ENCODE measurements at places on chromosomes 12 and 14. TPM values are rescaled to one million over a fixed set of nuclear protein-coding genes. Genes with fewer than 3 reads are reported as not detected.

The TAS2R50 gene
- total RNA-seq = not detected

The FAM222A gene
- 0.29 TPM for total RNA-seq

The TAS2R43 gene
- total RNA-seq = 0.21 TPM

The GZMH gene
- 65.6 TPM for total RNA-seq

The GPRC5D gene
- total RNA-seq = not detected

The AMDHD1 gene
- total RNA-seq = 1.5 TPM

The REC8 gene
- total RNA-seq = 24.9 TPM

DNA sequence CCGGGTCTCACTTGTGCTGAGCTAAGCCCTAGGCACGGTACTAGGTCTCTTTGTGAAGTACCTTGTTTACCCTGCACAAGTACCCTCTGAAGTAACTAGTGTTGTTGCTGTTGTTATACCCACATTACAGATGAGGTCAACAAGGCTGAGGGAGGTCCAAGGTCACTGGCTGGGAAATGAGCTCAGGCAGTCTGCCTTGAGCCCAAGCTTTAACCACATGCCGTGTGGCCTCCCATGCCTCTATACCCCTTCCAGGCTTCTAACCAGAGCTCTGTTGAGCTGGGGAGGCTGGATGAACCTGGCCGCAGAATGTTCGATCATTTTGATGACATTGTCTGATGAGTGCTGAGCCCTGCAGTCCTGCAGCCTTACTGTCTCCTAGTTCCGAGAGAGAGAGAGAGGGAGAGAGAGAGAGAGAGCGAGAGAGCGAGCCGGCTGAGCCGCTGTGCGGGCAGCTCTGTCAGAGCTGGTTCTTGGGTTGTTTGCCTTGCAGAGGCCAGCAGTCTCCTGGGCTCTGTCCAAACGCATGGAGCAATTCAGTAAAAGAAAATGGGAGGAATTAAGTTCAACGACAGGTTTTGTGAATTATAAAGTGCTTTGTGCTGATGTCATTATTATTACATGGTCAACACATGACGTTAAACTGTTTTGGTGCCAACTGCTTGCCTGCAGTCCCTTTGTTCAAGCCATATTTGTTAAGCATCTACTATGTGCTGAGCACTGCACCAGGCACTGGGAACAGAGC, 13.1 kb downstream of the JDP2 start:
- no peak for DNase-seq

DNA sequence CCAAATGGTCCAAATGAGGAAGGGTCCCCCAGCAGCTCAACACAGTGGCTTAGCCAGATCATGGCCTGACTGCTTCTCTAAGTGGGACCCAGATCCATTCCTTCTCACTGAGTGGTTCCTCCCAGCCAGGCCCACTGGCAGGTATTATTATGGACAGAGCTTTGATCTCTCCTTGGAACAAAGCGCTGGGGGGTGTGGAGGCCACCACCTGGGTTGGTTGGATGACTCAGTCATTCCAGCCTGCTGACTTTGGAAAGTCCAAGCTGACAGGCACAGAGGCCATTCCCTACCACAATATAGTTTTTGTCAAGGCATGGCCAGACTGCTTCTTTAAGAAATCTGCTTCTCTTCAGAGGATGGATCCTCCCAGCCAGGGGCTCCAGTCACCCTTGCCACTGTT, 341.1 kb downstream of the BTG1 start:
- DNase-seq = no peak

- no peak for DNase-seq
Observed at GRCh38 chr12:93019975-93020630, 91.0 kb upstream of the EEA1 start.

- no peak for DNase-seq
Observed at GRCh38 chr12:94290353-94290752, 142.0 kb downstream of the PLXNC1 start.

GRCh38 chr12:94020335-94020734, 128.0 kb upstream of the PLXNC1 start:
- DNase-seq = no peak

- DNase-seq = no peak
Observed at GRCh38 chr14:101009531-101009930, 106.0 kb upstream of the RTL1 start.

DNA sequence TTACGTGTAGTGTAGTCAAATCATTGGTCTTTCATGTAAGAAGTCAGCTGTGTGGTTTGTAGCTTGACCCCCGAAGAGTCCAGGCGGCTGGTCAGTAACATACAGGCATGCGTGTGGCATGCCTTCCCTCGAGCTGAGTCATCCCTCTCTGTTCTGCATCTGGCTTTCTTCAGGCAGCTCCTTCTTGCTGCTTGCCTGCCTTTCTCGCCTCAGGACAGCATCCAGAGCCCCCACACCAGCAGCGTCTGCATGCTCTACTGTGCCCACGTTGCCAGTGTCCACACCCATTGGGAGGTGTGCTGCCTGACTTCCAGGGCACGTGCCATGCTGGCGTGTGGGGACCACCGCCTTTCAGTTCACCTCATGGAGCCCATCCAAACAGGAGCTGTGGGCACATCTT, 96.8 kb downstream of the EP400 start:
- no peak for DNase-seq

DNA sequence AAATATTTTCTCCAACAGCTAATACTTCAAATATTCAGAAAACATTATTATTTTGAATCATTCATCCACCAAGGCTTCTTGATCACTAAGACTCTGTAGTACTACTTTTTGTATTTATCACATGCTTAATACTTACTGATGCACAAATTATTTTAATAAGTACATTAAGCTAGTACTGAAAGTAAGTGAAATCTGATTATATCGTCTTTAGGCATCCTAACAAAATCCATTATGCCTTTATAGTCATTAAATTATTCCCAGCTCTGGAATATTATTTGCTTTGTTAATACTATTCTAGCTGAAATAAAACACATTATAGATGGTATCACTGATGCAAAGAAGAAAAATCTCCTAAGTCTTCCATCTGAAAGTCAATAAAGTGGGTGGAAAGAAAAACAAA, 75.1 kb upstream of the TTC7B start:
- no peak for DNase-seq

DNA sequence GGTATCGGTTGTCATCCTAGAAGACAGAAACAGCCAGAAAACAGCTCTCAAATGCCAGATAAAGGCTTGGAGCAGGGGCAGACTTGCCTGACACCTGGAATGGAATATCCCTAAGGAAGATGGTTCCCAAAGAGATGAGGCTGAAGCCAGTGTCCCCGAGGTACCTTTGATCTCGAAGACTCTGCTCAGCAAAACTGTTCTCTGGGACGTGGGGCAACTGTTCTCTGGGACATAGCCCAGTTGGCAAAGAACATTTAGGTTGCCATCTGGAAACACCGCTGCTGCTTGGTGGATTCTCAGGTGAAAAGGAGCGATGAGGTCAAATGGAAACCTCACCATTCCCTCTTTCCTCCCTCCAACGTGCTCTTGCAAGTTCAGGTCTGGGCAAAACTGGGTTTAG, 27.9 kb upstream of the FBXO21 start:
- no peak for DNase-seq

DNA sequence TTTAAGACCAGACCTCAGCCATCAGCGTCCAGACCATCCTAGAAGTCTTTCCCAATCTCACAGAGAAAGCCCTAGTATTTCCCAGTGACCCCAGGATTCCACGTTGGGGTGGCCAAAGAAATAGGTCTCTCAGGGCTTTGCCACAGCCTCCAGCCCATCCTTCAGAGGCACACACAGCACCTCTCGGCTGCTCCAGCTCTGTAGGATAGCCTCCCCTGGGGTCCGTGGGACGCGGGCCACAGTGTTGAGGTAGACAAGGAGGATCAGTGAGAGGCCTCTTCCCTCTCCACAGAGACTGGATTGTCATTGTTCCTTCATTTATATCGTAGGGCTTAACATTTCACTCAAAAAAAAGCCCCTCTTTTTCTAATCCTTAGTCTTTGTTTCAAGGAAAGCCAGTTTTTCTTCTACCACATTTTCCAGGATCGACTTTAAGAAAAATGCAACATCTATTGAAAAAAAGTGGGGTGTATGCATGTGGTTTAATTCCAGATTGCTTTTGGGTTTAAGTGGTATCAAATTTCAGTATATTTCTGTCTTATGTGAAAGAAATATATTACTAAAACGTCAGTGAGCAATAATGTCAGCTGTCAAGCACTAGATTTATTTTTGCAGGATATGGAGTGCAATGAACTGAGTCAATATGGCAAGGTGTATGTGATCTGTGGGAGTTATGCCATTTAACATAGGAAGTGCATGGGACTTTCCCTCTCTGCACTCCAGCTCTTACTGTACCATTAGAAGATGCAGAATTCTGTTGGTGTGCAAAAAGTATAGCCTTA, 187.5 kb downstream of the MSRB3 start:
- DNase-seq = no peak

DNA sequence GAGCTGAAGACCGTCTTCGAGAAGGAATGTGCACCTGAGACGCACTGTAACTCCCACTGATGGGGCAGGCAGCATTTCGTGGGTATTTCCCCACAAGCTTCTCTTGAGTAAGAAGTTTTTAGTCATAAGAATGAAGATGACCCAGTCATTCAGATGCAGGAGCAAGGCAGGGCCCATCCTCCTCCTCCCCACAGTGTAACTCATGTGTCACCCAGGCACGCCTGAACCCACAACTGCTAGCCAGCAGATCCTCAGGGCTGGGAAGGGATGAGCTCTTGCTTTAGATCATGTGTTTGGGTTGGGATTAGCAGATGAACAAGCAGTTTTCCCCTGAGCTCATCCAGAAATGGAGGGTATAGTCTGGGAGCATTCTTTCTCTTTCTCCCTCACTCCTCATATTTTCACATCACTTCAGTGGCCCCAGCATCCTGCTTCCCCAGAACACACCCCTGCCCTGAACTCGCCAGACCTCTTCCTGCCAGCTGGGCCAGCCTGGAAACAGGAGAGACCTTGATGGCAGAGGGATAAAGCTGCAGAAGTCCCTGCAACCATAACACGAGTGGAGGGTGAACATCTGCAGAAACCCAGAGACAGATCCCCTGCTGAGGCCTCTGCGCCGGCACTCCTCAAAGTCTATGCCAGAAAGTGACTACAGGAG, 73.3 kb downstream of the B4GALNT3 start:
- no peak for DNase-seq

GRCh38 chr12:48329199-48329939, 21.4 kb downstream of the ZNF641 start:
- DNase-seq = no peak

DNA sequence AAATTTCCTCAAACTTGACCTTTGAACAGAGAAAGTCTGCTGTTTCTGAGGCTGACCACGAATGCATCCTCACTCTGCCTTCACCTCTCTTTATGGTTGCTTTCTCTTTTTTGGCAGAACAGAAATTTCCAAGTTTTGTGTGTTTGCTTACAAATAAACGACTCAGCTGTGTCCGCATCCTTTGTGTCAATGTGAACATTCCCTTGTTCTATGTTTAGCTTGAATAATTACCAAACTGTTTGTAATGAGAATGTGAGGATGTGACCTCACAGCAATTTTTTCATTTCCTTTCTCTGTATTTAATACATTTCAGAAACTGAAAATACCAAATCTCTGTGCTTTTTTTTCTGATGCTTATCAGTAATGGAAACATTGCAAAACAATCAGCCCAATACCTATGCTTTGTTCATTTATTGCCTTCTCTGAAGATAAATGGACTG, 410.9 kb downstream of the EGLN3 start:
- no peak for DNase-seq

DNA sequence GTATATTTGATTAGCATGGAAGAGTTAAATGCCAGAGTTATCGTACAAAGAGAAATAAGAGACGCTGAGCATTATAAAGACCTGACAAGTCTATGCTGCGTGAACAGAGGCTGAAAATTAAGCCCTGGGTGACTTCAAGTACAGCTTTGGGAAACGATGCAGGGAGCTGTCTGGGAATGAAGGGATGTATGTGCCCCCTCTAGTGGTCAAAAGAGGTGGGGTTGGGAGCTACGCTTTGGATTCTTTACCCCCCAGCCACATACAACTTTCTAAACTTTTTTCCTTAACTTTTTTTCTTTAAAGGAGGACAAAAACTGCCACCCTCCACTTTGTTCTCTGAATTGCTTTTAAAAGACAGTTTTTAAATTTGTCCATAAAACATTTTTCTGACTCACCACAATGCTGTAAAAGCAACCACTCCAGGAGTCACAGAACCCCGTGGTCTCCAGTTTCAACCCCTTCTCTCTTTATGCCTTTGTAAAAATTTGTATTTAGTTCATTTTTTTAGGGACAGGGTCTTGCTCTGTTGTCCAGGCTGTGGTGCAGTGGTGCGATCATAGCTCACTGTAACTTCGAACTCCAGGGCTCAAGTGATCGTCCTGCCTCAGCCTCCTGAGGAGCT, 59.4 kb downstream of the ZNF664 start:
- DNase-seq = peak; percentile 42

DNA sequence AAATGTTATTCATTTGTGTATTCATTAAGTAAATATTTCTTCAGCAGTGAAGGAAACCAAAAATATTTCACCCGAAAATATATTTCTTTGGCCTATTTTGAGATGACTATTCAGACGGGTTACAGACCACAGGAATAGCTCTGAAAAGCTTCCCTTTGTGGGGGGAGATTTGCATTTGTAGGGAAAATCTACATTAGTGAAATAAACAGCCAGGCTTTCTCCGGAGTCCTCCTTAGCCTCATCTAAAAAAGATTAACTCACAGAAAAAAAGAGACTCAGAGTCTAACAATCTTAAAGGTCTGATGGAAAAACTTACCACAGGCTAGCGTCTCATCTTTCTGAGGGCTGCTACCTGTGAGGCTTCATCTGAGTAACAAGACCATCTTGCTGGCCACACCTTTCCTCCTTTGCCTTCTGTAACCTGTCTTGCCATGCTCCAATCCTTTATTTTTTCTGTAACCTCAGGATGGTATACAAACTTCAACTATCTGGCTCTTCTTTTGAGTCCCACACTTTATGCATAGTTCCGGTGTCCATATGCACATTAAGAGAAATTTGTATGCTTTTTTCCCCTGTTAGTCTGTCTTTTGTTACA, 100.7 kb downstream of the CNTN1 start:
- DNase-seq = no peak
